Activated T-cell treated with anti-CD3 and anti-CD28 coated beads, Interleukin-2, amount 50 U/mL, for 1 hour (primary cell): ENCODE measurements at places on chromosomes 7 and 10.
A peak's percentile ranks its signal among the peaks of the same experiment; 100 is the strongest.

- DNase-seq: no peak
Measured at GRCh38 chr7:52547308-52547910, 488.0 kb upstream of the POM121L12 start.

DNA sequence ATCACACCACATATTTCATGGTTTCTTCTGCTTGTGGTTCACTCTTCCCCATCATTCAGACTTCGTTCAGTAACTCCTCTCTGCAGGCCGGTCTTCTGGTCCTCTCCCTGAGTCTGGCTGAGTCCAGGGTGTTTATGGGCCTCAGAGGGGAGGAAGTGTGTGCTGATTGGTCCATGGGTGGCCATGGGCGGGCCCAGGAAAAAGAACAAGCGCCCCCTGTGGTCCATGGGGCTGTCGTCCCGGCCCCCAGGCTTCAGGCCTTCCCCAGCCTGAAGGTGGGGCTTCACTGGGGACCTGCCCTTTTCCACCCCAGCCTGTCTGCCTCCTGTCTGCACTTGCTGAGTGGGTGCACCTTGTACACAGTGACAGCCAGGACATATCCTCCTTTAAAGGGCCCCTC, 123.7 kb downstream of the VIPR2 start:
- DNase-seq: no peak

- DNase-seq: no peak
Measured at GRCh38 chr7:106329971-106330733, 45.4 kb upstream of the NAMPT start.

DNA sequence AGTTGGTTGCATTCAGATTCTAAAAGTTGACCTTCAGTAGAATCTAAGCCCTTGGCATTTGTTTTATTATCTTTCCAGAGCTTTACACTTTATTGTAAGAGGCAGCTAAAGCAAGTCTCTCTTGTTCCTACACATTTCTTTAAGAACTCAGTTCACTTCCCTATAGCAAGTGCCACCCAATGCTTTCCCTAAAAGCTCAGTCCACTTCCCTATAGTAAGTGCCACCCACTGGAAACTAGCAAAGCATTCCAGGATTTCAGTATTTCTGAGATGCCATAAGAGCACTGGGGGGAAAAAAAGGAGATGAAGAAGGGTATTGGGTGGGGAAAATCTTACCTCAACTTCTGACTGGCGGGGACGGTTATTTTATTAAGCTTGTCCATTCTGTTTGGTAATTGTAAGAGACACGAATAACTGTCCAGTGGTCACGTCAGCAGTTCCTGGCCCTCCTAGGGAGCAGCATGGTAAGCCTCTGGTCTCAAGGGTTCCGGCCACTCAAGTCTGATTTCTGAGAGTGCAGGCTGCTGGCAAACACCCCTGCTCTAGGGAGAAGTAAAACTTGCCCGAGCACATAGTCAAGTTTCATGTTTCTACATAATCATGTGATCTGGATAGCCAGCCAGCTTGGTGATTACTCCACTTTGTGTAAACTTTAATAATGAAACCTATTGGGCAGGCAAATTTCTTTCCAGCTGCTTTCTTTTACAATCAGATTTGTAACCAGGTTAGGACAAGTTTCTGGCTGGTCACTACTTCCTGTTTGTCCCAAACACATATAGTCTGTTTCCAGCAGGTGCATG, at the start of gene BLNK:
TSS of gene BLNK (minus strand) at position 554 of the 800 bp plus-strand sequence. CDS start at position 383, 171 bp downstream.
- DNase-seq: no peak

DNA sequence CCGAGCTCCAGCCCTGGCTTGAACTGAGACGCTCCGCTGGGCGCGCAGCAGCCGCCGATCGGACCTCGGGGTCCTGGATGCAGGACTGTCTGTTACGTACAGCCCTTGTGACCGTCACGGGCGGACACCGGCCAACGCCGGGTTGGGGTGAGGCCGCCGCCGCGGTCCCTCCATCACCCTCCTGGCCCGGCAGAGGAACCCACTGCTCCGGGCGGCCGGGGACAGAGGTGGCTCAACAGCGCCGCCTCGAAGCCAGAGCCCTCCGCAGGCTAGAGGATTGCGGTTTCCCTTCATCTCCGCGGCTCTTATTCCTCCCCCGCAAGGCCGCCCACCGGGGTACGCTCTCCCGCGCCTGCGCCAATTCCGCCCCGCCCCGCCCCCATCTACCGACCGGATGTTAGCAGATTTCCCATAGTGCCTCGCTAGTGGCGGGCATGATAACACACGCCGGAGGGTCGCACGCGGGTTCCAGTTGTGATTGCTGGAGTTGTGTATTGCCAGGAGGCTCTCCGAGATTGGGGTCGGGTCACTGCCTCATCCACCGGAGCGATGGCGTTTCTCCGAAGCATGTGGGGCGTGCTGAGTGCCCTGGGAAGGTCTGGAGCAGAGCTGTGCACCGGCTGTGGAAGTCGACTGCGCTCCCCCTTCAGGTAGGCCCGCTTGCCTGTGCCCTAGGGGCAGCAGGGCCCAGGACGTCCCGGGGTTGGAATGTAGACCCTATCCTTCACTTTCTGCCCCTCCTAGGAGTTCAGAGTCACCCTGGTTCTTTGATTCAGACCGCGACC, at the start of gene TFAM:
TSS of gene TFAM (plus strand) at position 412 of the 785 bp plus-strand sequence. CDS start at position 550, 138 bp downstream.
- peak; percentile 98 for DNase-seq

- DNase-seq: no peak
Measured at GRCh38 chr7:98240961-98241673, 10.9 kb downstream of the TECPR1 start.

DNA sequence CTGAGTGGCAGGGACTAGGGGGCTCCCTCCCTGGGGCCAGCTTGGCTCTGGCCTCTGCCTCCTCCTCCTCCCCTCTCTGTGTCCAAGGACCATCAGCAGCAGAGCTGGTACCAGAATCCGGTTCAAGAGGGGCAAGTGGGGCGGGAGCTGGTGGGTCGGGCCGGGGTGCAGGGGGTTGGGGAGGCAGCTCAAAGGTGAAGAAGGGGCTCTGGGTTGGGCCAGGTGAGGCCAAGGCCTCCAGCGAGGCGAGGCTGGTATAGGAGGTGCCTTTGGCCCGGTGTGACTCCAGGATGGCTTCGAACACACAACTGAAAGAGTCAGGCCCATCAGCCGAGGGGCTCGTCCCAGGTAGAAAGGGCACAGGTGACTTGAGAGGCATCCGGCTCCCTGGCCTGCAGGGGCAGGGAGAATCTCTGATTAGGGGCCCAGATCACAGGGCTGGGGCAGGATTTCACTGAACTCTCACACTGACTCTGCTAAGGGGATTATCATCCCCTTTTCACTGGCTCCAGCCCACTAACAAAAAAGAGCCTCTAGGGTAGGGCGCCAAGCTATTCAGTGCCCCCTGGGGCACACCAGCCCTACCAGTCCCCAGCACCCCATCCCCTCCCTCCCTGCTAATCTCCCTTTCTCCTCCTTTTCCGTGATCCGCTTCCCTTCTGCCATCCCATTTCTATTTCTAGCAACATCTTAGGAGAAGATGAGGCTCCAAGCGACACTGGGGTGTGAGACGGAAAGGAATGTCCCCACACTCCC, 4.6 kb downstream of the PSD start:
- no peak for DNase-seq

DNA sequence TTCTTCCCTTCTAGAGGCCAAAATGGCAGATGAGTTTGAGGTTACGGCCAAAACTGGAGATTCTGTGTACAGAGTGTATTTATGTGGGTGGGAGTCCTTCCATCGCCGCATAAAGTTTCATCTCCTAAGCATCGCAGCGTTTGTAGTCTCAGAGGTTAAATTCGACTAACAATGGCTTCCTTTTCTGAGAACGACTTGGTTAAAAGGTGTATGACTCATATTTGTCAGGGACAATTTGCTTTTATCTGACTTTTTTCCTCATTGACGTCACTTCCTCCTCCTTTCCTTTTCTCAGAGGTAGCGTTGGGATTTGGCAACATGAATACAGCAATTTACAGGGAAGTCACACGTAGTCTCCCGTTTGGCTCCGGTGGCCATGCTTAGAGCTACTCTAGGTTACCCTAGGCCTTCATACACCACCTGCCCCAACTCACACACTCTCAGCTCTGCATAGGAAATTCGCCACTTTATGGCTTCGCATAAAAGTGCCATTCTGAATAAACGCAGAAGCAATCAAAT, 37.6 kb upstream of the TCF7L2 start:
- DNase-seq: no peak

DNA sequence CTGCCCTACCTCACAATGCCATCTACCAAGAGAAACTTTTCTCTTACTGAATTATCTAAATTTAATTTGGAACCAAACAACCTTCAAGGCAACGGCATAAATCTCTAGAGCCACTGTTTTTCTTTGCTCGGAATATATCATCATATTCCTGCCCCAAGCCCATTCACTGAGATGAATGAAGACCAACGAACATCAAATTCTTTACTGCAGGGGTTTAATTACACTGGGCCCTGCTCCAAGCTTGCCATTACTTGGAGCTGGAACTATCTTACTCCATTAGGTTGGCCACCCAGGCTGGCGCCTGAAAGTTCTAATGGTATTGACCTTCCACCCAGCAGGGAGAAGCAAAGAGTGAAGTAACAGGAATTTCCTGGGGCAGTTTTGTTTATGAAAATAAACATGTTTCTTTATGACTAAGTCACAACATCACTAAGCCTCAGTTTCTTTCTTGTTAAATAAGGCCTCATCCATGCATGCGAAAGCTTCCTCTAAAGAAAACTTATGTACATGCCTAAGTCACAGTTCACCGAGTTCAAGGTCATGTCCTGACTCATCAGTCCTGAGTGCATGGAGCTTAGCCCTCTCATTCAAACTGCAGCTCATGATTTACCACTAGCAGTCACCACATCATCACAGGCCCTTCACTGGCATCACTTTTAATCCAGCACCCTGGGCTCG, 42.1 kb upstream of the ANAPC16 start:
- no peak for DNase-seq

GRCh38 chr7:23687011-23687410, 7.0 kb downstream of the FAM221A start:
- DNase-seq: no peak

GRCh38 chr7:18530224-18531179, 35.0 kb downstream of the HDAC9 start:
- DNase-seq: no peak

- no peak for DNase-seq
Measured at GRCh38 chr7:5442757-5443305, 19.2 kb upstream of the TNRC18 start.

- DNase-seq: no peak
Measured at GRCh38 chr7:4265066-4265465, 417.0 kb upstream of the FOXK1 start.

GRCh38 chr7:122199171-122199570, 55.1 kb upstream of the AASS start:
- DNase-seq: no peak

- DNase-seq: no peak
Measured at GRCh38 chr7:106243893-106244292, 40.9 kb downstream of the NAMPT start.

DNA sequence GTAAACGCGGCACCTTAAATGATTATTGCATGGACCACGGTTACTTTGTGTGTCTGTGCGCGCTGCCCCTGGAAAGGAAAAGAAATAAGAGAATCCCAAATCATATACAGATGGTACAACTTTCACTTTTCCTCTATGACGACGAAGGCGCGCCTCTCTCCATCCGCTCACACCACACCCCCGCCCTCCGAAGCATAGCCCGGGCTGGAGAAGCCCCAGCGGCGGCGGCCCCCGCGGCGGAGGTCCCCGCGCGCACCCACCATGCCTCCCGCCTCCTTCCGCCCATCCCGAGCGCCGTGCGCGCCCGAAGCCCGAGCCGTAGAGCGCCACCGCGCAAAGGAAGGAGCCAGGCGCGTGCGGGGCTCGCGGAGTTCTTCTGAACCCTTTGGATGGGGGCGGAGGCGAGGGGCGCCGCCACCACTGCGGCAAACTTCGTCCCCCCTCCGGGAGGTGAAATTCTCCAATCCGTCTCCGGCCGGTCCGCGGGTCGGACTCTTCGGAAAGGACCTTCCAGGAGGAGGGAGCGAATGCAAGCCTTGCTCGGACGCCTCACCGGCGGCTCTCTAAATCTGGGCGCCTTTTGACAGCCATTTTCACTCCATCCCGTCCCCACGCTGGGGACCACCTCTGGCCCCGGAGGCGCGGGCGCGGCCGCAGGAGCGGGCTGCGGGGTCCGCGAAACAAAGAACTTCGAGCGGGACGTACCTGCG, 588 bp downstream of the GLI3 start:
- no peak for DNase-seq

DNA sequence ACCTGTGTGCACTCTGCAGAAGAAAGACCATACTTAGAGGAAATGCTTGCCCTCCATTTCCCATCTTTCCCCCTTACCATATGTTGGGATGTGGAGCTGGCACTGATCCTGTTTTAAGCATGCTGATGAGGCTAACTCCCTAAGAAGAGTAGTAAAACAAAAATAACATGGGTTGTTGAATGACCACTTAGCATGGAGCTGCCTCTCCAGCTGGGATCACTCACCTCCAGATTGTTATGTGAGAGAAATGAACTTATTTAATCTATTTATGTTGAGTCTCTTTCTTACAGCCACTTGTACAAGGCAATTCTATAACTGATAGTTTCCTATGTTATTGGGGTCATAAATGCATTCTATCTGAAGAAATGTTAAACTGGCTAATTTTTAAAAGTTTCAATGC, 17.0 kb downstream of the CTTNBP2 start:
- DNase-seq: no peak

DNA sequence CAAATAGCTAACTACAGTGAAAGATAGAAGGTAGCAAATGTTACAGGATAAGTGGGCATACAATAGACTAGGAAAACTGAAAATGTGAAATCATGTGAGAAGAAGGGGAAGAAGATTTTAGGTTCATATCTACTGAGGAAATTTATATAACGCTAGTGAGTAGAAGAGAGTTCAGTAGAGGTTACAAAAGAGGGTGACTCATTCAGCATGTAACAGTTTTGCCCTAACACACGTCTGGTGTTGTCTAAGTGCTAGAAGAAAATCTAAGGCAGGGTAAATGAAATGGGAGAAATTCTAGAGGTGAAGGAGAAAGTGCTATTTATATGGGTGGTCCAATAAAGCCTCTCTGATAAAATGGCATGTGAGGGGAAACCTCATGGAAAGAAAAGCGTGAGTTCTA, 731.4 kb upstream of the POT1 start:
- DNase-seq: no peak

DNA sequence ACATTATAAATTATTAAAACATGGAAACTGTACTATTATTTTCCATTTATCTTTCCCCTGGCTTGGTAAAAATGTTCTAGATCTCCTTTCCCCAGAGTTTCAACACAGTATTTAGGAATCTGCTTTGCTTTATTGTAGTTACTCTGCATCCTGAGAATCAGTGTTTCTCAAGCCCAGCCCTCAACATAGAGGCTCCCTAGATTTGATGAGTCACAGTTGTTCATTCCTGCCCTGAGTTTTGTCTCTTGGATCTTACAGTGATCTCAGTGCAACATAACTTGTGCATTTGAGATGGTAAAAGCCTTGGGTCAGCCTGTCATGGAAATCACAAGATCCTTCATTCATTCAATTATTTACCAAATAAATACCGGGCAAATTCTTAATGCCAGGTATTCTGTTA, 63.0 kb downstream of the VAX1 start:
- no peak for DNase-seq
